ENCODE measurements at places on chromosomes 16 and 17.

- no peak for DNase-seq
These were observed 1.4 kb upstream of the KRT19 start for GRCh38 chr17:41529491-41529915.

GRCh38 chr17:29927546-29927945, 2.5 kb downstream of the SSH2 start:
- DNase-seq, result peak; percentile 19

DNA sequence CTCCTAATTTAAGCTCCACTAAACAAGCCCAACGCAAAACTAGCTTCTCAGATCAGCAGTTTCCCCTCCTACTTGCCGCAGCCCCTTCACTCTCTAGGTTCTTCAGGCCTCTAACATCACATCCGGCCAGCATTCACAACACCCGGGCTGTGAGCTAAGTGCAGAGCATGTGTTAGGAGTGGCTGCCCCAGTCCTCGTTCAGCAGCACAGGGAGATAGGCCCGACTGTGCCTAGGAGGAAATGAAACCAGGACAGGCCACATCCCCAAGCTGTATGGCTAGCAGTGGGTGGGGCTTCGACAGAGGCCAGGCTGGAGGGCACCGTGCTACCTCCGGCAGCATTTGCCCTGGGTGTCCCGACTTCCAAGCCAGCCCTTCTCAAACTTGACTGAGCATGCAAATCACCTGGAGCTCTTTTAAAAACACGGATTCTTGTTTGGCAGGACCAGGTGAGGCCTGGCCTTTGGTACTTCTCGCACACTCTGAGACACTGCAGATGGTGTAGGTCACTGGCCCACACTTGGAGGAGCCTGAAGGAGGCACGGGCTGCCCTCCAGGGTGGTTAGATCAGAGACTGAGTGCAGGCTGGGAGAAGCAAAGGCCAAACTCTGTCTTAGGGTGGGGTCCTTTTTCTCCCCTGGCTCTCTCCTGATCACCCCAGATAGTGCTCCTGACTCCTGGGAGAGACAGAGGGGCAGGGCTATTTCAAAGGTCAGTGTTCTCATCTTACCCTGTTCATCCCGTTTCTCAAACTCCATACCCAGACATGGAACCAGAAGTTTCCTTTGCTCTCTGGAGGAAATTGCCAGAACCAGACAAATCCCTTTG, 202.0 kb downstream of the C16orf78 start:
- DNase-seq, result no peak

- no peak for DNase-seq
These were observed 27.2 kb downstream of the MAP2K4 start for GRCh38 chr17:12047681-12048376.

DNA sequence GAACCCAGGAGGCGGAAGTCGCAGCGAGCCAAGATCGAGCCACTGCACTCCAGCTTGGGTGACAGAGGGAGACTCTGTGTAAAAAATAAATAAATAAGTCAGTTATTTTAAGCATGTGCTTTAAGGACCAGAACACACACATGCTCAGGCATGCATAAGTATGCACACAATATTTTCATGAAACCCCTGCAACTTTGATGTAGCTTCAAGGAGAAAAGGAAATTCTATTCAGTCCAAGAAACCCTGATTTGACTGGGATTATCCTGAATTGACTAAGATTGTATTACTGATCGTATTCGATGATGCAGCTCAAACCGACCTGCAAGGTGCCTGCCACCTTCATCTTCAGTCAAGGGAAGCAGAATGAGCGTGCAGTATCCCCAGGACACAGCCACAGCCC, 841 bp downstream of the TEKT5 start:
- no peak for DNase-seq

- no peak for DNase-seq
These were observed 5.0 kb downstream of the SLX4 start for GRCh38 chr16:3606441-3606840.

- no peak for DNase-seq
These were observed 442.3 kb upstream of the MON1B start for GRCh38 chr16:76748461-76749348.

GRCh38 chr16:11627292-11627663, 40.6 kb upstream of the LITAF start:
- no peak for DNase-seq

- no peak for DNase-seq
These were observed 101.5 kb downstream of the CLEC16A start for GRCh38 chr16:11045846-11046245.

DNA sequence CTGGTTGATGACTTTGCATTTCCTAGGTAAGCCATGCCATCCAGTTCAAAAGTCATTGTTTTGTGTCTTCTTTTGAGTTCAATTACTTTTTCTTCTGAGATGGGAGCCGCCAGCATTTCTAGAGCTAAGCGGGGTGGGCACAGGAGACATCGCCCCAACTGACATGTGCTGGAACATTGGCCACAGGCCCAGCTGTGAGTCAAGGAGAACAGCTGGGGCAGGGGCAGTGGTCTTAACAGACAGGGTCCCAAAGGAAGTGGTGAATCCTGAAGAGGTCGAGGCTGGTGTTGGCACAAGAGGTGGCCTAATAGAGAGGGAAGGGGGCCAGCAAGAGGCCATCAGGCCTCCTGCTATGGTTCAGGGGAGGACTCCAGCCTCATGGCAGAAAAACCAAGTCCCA, 17.1 kb downstream of the RAB11FIP4 start:
- DNase-seq, result no peak

DNA sequence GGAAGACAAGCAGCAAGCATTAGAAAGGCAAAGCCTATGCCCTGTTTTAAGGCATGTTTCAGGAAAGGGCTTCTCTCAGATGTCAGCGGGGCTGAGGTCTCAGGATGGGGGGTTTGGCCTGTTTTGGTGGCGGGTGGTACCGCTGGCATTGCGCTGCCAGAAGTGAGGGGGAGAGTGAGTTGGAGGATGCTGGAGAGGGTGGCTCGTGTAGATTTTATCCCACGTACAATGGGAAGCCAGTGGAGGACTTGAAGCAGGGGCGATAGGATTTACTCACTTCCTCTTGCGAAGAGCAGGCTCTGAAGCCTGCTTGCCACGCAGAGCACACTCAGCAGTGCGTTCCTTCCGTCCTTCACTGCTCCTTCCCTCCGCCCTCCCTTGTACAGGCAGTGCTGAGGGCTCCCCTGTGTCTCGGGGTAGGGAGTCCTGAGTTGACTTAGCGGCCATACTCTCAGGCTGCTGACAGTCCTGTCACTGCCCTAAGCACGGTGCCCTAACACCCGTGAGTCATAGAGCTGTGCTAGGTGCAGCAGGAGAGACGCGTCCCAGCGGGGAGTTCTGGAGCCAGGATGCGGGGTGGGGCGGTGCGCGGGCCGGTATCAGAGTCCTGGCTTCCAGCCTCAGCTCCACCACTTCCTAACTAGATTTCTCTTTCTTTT, 113.1 kb downstream of the SNX29 start:
- no peak for DNase-seq

GRCh38 chr16:67731071-67731752, 12.1 kb upstream of the GFOD2 start:
- DNase-seq, result no peak

- DNase-seq, result no peak
These were observed 15.9 kb downstream of the TMEM92 start for GRCh38 chr17:50289991-50290702.

DNA sequence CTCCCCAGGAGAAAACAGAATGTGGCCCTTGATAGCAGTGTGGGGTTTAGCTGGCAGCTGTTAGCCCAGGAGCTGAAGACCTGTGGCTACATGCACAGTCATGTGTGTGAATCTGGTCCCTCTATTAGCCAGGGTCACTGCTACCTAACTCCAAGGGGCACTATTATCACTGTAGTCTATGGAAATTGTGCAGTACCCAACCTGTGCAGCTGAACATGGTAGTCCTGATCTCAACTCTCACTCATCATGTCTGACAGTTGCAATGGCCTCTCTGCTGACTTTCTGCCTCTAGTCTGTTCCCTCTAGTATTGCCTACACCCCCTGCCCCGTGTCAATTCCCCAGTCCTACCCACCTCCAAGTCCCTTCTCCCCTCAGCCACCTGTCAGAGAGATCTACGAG, 67.4 kb downstream of the RAB11FIP4 start:
- DNase-seq, result no peak

DNA sequence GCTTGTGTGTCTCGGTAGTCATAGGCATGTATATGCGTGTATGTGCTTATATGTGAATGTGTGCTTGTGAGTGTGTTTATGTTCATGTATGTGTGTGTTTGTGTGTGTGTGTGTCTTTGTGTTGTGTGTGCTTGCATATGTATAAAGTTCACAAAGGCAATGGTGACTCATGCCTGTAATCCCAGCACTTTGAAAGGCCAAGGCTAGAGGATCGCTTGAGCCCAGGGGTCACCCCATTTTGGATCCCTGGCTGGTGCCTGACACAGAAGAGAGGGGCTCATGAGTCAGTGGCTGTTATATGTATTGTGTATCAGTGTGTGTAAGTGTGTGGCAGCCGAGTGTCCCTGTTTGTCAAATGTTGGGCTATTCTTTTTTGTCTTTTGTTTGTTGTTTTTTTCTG, 69.3 kb downstream of the ABCC1 start:
- no peak for DNase-seq

- no peak for DNase-seq
These were observed 70.1 kb downstream of the OMG start for GRCh38 chr17:31226950-31227349.

GRCh38 chr17:83121921-83122820, 42.8 kb downstream of the METRNL start:
- no peak for DNase-seq

Measured in DMS79 (cell line).